Ovary (tissue), 10 donors: ENCODE measurements at places on chromosomes 2 and 18.

DNA sequence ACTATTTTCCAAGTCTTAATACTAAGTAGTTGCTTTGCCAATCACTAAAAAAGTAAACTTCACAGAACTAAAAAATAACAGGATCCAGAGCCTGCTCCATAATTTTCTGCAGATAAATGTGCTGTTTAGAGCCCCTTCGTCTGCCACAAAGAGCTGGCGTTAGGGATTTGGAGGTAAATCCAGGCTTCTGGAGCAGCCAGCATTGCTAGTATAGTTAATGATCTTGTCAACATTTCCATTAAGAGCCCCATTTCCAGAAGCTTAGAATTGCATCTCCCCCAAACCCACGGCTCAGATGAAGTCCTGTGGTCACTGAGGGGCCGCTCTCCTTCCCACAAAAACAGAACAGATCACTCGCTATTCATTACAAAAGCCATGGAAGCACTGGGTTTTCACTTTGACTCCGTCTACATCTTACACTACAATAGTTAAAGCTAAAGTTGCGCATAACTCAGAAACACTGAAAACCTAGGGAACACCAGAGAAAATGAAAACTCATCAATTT, 41.9 kb downstream of the ZNF516 start:
- DNase-seq, result no peak

- DNase-seq, result no peak
Observed at GRCh38 chr2:111712940-111713515, 171.0 kb downstream of the ANAPC1 start.

DNA sequence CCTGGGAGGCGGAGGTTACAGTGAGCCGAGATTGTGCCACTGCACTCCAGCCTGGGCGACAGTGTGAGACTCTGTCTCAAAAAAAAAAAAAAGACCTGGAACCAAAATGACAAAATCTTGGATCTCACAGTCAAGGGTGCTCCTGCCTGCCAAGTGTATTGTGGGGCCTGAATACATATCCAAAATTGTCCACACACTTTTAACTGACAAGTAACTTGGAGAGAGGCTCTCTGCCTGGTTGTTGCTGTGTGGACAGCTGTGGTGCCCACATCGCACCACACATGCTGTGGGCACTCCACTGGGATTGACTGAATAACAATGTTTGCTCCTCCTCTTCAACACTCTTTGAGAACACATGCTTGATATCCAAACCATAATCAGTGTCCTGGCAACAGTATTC, 117.6 kb upstream of the REV1 start:
- no peak for DNase-seq

GRCh38 chr2:168534926-168535325, 78.9 kb downstream of the CERS6 start:
- DNase-seq, result no peak

GRCh38 chr2:23772056-23772455, 154.9 kb downstream of the ATAD2B start:
- DNase-seq, result no peak

GRCh38 chr18:66105016-66105415, 354.2 kb downstream of the CDH7 start:
- no peak for DNase-seq

GRCh38 chr18:3479978-3480509, 30.1 kb downstream of the TGIF1 start:
- no peak for DNase-seq
